ENCODE measurements at places on chromosomes 12 and 14.

DNA sequence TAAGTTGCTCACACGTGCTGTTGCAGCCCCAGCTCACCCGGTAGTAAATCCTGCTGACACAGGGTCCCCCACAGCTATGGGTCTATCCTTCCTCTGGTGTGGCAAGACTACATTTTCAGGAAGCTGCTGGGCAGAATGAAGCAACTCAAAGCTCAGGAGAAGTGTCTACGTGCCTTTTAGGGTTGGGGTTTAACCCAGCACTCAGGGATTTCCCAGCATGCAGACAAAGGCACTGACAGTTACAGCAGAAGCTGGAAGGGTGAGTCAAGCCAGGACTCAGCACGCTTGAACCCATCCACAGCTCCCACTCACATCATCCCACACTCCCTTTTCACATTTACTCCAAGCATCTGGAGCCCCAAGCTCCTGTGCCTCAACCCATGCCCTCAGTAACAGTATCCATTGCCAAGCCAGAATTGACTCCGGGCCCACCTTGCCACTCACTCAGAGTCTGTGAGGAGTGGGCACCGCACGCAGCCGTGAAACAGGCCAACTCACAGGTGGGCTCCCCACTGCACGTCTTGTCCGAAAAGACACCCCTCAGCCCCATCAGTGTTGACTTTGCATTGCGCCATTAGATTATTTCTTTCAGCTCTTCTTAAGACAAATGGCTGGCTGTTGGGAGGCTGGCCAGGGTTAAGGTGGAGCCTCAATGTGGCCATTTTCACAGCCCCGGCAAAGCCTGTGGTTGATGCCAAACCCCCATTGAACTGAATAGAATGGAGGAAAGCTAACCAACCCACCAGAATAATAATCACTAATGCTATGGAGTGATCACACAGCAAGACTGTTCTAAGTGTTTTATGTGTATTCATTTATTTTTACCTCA is 59.6 kb downstream of the ZFP36L1 start:
- peak; percentile 34 for DNase-seq

DNA sequence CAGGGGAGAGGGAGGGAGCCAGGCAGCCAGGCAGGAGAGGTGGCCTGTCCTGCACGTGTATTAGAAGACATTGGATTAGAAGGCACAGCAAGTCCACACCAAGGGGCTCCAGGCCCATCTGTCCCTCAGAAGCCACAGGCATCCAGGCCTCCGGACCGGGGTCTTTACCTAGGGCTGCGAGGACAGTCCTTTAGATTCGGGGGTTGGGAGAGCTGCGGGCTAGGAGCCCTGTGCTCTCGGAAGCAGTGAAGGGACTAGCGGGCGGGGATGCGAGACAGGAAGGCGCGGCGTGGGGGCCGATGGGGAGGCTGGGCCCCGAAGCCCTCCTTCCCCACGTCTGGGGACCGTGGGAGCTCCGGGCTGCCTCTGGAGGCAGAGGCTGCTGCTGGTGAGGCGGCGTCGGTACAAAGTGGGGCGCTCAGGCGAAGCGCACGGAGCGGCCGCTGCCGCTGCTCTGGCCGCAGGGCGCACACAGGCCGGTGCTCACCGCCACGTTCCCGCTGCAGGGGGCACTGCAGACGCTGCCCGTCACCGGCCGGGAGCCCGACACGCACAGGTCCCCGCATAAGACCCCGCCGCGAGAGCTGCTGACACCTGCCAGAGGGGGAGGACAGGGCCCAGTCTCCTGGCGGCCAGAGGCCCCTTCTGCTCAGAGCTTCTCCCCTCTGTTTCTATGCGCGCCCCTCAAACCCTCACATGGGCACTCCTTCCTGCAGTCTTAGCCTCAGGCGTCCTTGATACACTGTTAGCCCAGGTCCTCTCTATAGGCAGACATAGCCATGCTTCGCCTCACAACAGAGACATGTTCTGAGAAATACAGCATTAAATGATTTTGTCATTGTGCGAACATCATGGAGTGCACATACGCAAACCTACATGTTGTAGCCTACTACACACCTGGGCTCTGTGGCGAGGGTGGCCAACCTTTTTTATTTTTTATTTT is 17.3 kb downstream of the KRT7 start:
- no peak for DNase-seq

DNA sequence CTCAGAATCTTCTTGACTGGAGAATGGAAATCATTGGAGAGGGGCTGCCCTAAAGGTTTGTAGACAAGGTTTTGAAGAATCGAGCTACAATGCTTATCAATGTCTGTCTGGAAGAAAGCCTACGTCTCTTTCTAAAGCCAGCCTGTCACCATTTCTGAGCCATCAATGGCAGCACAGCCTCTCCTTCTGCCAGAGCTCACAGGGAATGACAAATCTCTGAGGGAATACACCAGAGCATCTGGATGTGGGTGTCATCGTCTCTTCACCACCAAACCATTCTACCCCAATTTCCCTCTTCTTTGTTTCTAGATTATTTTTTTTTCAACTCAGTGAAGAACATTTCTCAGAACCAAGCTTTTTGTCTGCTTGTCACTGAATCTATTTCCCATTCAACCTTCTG is 349.7 kb downstream of the EMP1 start:
- DNase-seq, result no peak

DNA sequence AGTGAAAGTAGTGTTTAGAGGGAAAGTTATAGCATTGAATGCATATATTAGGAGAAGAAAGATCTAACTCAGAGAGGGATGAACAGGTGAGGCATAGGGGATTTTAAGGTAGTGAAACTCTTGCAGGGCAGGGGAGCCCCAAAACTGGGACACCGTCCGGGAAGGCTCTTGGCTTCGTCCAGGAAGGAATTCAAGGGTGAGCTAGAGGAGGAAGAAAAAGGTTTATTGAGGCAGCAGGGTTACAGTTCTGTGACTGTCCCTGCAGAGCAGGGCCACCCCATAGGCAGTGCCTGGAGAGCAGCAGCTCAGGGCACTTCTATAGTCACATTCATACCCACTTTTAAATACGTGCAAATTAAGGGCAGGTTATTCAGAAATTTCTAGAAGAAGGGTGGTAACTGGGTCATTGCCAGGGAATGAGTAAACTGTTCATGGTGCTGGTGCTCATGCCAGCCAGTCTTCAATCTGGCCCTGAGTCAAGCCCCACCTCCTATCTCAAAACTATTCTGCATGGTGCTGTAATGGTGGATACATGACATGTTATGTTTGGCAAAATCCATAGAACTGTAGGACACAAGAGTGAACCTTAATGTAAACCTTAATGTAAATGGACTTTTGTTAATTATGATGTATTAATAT is 1.2 kb upstream of the OAS1 start:
- DNase-seq, result no peak

DNA sequence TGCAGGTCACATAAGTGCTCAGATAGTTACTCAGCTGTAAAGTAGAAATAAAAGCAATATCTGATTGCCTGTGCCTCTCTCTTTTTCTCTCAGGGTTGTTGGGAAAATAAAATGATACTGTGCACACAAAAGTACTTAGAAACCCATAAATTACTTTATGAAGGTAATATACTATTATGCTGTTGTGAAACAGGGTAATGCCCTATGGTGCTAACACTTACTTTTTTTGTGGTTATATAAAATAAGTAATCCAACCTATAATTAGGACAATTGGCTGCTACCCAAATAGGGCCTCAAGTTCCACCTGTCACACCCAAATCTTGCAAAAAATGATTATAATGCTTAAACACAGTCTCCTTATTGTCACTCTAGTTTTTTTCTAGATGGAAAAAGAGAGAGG is 50.6 kb downstream of the DAAM1 start:
- no peak for DNase-seq

DNA sequence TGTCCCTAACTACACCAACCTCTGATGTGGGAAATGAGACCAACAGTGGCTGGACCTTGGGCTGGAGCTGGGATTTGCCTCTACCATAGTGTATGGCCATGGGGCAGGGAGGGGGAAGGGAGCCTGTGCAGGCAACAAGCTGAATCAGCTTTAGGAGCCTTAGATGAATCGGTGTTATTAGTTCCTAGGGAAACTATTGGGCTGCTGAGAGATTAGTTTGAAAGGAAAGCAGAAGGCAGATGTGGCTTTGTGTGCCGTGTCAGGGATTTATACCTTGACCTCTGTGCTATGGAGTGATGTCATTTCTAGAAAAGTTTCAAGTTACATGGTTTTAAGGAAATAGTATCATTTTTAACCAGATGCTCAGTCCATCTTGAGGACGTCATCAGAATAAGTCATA is 19.5 kb upstream of the GAS2L3 start:
- DNase-seq, result no peak

- no peak for DNase-seq
Observed at GRCh38 chr12:114580306-114580705, 103.7 kb downstream of the TBX3 start.

Data from stimulated activated CD8-positive, alpha-beta memory T cell treated with anti-CD3 and anti-CD28 coated beads, Interleukin-7, amount 100 ng/mL, for 48 hours (primary cell).